Muscle of leg (tissue), 16 donors: ENCODE measurements at places on chromosomes 5 and 9. TPM values are rescaled to one million over a fixed set of nuclear protein-coding genes. Genes with fewer than 3 reads are reported as not detected.

Gene C9
- polyA plus RNA-seq, result 0.20 TPM

Gene CCDC112
- 10.2 TPM for polyA plus RNA-seq

Gene SPINK5
- polyA plus RNA-seq, result 0.11 TPM

Gene TAF1L
- 0.04 TPM for polyA plus RNA-seq

Gene GNA14
- 3.4 TPM for polyA plus RNA-seq

DNA sequence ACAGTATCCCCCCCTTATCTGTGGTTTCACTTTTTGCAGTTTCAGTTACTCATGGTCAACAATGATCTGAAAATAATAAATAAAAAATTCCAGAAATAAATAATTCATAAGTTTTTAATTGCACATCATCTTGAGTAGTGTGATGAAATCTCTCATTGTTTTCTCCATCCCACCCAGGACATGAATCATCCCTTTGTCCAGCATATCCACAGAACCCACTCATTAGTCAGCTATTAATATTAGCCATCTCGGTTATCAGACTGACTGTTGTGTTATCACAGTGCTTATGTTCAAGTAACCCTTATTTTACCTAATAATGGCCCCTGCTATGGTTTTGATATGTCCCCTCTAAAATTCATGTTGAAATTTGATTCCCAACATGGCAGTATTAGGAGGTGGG, 40.7 kb downstream of the FAM114A2 start:
- no peak for DNase-seq

DNA sequence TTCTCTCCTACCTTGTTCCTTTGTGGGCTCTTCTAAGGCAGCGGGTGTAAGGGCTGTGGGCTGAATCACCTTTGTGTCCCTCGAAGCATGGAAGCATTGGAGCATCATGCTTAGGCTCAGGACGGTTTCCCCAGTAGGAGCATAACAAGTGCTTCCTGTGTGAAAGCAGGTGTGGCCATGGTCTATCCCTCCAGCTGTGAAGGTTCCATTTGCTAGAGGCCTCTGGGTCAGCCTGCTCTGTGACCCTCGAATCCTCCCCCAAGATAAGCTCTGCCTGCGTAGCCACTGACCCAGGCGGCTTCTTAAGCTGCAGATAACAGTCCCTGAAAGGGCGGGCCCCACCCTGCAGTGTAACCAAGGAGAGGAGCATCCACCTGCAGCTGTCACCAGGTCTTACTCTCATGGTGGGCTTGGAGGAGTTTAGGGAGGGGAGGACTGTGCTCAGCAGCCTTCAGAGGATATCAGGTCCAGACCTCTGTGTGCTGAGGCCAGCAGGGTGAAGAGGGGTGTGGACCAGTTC, 8.4 kb upstream of the NDST1 start:
- DNase-seq, result no peak

- DNase-seq, result no peak
These were observed 166.6 kb upstream of the GAS1 start for GRCh38 chr9:87113874-87114273.

DNA sequence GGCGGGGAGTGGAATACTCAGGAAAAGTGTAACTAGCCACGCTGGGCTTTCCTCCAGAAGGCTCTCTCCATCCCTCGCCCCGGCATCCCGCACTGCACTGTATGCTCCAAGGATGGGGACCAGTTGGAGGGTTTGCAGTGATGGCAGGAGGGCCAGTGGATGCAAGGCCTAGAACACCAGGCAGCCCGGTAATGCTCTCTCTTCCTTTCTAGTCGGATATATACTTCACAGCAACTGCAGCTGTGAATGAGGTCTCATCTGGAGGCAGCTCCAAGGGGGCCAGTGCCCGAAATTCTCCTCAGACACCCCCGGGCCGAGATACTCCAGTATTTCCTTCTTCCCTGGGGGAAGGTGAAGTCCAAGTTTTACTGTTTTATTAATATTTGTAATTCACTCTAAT, 10.0 kb upstream of the SLC2A8 start:
- DNase-seq, result no peak

DNA sequence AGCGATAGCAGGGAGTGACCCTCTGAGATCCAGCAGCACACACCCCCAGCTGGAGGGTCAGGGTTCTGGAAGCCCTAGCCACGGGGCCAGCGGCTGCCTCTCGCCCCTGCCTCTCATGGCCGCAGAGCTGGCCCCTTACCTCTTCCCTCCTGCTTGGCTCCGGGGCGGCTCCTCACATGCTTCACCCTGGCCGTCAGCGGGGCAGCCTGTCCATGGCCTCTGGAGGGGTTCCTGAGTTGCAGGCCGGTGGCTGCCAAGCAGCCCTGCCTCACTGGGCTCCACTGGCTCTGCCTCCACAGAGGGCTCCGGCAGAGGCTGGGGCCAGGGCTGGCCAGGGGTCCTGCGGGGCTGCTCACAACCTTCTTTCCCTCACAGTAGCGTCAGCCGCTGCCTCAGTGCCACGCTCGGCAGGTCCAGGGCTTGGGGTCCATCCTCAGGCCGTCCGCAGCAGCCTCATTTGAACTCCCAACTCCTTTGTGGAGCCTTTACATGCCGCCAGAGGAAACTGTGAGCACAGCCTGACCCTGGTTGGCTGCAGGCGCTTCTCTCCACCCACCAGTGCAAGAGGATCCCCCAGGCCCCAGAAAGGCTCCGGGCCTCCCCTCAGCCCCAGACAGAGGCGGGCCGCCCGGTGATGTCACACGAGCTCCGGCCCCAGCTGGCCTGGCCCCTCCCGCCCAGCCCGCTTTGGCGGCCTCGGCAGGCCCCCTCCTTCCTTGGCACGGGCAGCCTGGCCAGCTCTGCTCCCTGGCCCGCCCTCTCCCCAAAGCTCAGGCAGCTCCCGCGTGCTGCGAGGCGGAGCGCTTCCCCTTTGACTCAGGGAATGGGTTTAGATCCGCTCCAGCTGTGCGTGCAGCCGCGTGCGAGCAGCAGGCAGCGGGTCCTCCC, at the start of gene ANGPTL2:
TSS of gene ANGPTL2 (minus strand) at position 460 of the 888 bp plus-strand sequence. CDS start 13,904 bp downstream, outside the sequence.
- peak; percentile 99 for DNase-seq

GRCh38 chr5:142740474-142741242, 29.5 kb upstream of the ARHGAP26 start:
- peak; percentile 96 for DNase-seq
